Posterior cingulate gyrus (tissue), 11 donors: ENCODE measurements at places on chromosomes 2 and 18.
A peak's percentile ranks its signal among the peaks of the same experiment; 100 is the strongest.

GRCh38 chr2:48356701-48357325 is 173.1 kb upstream of the STON1 start:
- no peak for DNase-seq

DNA sequence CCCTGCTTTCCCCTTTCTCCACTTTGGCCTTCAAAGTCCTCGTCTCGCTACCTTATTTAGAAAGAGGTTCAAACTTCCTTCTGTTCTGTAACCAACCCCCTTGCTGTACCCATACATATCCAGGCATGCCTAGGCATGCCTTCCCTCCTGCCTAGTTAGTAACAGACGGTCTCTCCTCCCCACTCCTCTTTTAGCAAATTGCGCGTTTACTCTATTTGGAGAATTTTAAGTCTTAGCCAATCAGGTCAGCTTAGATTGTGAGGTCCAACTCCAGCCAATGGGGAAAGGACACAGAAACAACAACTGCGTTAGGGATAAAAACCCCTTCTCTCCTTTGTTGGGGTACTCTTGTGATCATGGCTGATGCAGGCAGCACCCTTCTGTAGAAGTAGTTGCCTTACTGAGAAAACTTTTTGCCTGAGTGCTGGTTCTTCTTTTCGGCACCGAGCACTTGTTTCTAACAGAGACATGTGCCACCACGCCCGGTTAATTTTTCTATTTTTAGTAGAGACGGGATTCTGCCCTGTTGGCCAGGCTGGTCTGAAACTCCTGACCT is 85.9 kb upstream of the FOXI3 start:
- no peak for DNase-seq

- no peak for DNase-seq
Measured at GRCh38 chr2:190515687-190516086, 18.8 kb downstream of the NEMP2 start.

- no peak for DNase-seq
Measured at GRCh38 chr2:232593982-232594381, 39.4 kb upstream of the EFHD1 start.

DNA sequence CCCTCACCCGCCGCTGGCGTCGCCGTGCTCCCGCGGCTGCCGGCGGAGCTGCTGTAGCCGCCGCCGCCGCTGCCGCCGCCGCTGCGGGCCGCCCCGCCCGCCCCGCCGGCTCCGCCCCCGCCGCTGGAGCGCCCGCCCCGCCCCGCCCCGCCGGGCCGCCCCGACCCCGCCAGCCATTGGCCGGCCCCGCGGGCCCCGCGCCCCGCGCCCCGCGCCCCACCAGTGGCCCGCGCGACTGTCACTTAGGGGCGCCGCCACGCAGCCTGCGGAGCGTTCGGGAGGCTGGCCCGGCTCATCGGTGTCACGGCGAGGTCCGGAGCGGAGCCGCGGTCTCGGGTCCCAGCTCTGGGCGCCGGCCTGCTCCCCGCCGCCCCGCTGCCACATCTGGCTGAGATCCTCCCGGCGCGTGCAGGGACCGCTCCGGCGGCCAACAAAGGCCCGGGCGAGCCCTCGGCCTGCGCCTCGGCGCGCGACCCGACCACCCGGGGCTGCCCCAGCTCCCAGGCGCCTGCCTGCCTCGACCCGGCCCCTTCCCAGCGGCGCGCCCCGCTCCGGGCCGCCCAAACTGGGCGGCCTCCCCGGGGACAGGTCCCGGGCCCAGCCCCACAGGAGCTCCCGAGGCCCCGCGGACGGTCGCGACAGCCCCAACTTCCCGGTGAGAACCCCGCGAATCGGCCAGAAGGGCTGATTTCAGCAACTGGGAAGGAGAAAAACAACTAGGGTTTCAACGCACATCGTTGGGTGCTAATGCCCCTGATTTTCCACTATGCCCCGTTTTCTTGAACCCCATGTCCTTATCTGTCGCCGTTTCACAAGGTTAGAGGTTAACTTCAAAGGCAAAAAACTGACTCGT is at the start of gene MGAT4A:
Gene MGAT4A, minus strand, starts transcription at position 92 of the 853 bp plus-strand sequence. CDS start 4,800 bp downstream, outside the sequence.
- peak; percentile 81 for DNase-seq

GRCh38 chr2:20211860-20212458 is 13.0 kb downstream of the SDC1 start:
- DNase-seq = no peak

DNA sequence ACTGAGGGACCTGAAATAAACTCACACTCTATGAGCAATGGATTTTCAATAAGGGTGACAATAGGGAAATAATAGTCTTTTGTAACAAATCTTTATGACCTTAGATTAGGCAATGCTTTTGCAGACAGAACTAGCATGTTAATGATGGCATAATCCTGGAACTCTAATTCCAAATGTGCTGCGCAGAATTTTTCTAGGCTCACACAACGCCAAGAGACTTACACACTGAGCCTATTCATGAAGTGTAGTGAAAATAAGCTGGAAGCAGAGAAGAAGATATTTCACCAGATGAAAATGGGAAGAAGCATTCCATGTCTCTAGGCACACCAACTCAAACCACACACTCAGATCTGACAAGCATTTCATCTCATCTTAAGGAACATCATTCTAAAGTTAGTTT is 178.5 kb downstream of the L3MBTL4 start:
- no peak for DNase-seq

GRCh38 chr18:23835091-23835490 is 145.8 kb downstream of the LAMA3 start:
- no peak for DNase-seq

- no peak for DNase-seq
Measured at GRCh38 chr18:57084331-57085271, 62.3 kb upstream of the BOD1L2 start.

DNA sequence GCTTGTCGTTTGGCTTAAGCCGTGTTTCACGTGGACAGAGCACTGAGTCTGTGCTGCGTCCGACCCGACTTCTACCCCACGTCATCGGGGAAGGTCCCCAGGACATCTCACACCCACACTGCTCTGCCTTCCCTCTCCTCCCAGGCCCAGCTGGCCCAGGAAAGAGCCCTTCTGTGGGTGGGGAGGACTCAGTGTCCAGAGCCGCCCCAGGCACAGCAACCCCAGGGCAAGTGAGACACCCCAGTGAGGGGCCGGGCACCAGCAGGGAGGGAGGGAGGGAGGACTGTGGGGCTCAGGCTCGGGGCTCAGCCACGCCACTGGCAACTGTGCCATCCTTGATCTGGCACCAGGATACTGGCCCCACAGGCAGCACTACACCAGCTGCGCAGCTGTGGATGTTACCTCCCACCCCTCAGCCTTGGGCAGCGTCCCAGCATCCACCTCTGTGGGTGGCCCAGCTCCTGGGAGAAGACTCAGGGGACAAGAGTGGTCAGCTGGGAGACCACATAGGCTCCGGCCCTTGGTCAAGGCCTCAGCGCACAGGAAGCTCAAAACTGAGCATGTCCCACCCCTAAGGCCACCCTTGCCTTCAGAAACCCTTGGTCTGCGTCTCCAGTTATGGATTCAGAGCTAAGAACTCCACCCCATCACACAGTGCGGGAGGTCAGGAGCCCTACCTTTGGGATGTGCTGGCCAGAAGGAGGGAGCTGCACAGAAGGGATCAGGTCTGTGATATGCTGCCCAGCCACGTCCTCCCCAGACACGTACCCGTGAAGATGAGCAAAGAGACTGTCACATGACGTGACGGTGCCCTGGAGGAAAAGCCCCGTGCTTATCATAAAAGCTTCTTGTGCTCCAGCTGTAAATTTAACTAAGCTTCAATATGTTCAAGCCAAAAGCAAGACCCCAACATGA is 11.7 kb downstream of the PASK start:
- DNase-seq = no peak

- no peak for DNase-seq
Measured at GRCh38 chr2:200471324-200471848, 38.5 kb downstream of the KCTD18 start.

DNA sequence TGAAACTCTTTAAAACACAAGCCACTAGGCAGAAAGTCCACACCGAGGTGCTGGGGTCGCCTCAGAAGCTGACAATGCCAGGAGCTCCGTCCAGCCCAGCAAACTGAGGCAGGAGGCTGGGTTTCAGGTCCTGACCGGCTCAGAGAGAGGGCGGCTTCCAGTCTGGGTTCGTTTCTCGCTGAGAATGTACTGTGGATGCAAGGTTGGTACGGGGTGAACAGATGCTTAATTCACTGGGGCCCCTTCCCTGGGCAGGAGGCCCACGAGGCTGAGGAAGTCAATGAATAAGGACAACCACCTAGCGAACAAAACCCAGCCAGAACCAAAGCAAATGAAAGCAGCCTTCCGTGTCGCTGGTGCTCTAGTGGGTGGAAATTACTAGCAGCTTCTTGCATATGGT is 142.0 kb downstream of the RTP5 start:
- no peak for DNase-seq

DNA sequence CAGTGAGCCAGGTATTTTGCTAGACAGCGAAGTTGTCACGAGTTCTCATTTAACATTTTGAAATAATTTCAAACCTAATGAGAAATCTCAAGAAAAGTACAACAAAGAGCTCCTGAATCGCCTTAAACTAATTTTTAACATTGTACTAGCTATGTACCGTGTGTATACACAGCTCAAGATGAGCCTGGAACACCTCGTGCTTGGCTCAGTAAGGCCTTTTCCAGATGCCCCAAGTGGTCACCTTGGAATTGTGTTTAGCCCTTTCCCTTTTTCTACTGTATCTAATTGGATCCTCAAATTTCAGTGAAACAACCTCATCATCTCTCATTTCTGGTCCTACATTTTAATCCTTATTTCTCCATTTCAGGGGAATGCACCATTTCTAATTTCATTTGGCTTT is 7.2 kb downstream of the PTPN4 start:
- no peak for DNase-seq

- no peak for DNase-seq
Measured at GRCh38 chr2:33704406-33704855, 105.3 kb upstream of the FAM98A start.

DNA sequence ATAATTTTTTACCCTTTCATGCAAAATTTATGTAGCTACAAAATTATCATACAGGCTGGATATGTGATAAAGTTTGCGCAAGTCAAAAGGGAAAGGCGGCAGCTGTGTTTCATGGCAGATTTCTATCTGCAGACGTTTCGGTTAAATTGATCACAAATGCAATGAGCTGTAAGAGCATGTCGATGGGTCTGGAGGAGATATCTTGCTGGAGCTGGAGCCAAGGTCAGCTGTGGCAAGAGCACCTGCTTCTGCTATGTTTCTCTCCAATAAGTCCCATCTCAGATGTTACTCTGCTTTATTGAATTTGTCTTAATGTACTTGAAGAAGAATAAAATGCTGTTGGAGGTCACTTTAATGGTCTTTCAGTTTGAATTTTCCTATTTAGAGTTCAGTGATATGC is 749.7 kb downstream of the CNTNAP5 start:
- no peak for DNase-seq

DNA sequence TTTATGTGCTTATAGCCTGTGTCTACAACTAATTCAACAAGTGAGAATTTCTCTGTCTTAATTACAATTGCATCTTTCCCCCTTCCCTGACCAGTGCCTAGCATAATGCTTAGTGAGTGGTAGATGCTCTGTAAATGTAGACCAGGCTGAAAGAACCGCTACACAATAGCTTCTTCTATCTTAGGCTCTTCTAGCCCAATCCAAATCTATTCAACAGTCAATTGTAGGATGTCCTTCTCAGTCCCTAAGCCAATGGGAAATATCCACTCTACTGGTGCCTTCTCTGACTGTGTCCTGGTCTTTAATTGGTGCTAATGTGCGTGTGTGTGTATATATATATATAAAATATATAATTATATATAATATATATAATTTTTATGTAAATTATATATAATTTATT is 34.1 kb upstream of the GCC2 start:
- DNase-seq = no peak

GRCh38 chr2:179096090-179096489 is 46.2 kb upstream of the CCDC141 start:
- no peak for DNase-seq

DNA sequence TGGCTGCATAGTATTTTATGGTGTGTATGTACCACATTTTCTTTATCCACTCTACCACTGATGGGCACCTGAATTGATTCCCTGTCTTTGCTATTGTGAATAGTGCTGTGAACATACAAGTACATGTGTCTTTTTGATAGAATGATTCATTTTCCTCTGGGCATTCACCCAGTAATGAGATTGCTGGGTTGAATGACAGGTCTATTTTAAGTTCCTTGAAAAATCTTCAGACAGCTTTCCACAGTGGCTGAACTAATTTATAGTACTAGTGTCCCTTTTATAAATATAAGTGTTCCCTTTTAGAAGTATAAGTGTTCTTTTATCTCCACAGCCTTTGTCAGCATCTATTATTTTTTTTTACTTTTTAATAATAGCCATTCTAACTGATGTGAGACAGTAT is 303.9 kb upstream of the EPHA4 start:
- no peak for DNase-seq

DNA sequence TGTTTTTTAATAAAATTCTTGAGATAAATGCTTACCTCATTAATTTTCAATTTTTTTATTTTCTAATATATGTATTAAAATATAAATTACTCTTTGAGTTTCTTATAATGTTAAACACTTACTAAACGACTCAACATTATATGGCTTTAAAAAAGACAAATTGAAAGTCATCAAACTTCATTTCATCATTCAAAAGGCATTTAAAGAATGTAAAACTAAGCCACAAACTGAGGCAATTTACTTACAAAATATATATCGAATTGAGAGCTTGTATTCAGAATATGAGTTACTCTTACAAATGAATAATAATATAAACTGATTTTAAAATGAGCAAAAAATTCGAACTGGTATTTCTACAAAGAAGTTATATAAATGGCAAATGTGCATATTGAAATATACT is 1262.2 kb upstream of the PIK3C3 start:
- no peak for DNase-seq

DNA sequence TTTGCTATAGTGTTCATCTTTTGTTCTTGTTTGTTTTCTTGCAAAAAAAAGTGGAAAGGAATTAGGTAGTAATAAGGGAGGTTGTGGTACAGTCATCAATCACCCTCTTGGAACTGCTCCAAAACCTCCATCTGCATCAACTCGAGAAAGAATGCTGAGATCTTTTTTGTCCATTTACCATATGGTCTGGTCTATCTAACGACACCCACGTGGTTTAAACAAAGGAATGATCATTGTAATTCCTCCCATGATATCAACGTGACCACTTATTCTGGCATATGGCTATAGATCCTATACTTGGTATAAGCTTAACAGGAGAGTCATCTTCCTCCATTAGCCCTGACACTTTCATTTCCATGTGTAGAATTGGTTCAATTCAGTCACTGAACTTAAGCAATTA is 1025.3 kb upstream of the NXPH2 start:
- DNase-seq = no peak

- DNase-seq = no peak
Measured at GRCh38 chr2:25270061-25270460, 71.7 kb downstream of the DNMT3A start.
